CD4-positive, alpha-beta T cell treated with Interleukin-12 subunit alpha and Interleukin-12 subunit beta, for 1 hour (primary cell): ENCODE measurements at places on chromosomes 1 and 21.

DNA sequence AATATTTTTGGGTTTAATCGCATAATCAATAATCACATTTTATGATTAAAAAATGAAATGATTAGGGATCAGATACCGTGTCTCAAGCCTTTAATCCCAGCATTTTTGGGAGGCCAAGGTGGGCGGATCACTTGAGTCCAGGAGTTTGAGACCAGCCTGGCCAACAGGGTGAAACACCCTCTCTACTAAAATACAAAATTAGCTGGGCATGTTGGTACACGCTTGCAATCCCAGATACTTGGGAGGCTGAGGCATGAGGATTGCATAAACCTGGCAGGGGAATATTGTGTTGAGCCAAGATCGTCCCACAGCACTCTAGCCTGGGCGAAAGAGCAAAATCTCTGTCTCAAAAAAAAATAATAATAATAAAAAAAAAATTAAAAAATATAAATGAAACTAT is 1581.4 kb downstream of the KCNT2 start:
- DNase-seq = no peak

DNA sequence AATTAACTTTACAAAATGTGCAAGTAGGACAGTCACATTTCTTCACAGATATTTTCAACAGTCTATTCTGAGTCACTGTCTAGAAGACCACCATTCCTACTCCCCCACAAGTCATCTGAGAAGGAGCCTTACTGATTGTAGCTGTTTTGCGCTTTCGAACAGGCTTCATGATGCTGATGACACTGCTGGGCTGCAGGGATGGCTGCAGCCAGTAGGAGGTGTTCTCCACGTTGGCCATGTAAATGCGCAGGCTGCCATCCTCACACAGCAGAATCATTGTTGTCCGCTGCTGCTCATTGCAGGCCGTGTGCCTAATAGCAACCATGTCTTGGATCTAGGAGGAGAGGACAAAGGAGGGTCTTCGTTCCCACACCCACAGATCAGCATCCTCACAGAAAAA is 56.9 kb downstream of the UBR4 start:
- no peak for DNase-seq

- no peak for DNase-seq
Observed at GRCh38 chr1:236020359-236021219, 44.3 kb downstream of the NID1 start.

GRCh38 chr1:236173174-236173767 is 30.9 kb downstream of the GPR137B start:
- DNase-seq = no peak

GRCh38 chr1:26994020-26994786 is 711 bp downstream of the TRNP1 start:
- peak; percentile 24 for DNase-seq

DNA sequence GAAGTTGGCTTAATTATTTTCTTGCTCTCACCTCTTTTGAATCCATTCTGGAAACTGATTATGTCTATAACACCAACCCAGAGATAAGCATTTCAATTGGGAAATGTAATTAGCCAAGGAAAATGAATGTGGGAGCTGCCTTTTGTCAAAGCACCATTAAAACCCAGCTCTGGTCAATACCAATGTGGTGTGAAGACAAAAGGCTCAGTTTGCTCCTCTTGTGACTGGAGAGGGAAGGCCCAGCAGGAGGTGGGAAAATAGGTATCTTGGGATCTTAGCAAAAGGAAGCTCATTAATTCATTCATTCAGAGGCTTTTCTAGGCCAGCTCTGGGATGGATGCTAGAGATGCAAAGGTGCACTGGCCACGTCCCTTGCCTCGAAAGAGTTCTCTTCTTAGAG is 75.0 kb upstream of the SELENON start:
- DNase-seq = no peak

- no peak for DNase-seq
Observed at GRCh38 chr1:181386340-181386739, 97.0 kb upstream of the CACNA1E start.

- DNase-seq = no peak
Observed at GRCh38 chr21:13937236-13937635, 273.5 kb downstream of the LIPI start.

DNA sequence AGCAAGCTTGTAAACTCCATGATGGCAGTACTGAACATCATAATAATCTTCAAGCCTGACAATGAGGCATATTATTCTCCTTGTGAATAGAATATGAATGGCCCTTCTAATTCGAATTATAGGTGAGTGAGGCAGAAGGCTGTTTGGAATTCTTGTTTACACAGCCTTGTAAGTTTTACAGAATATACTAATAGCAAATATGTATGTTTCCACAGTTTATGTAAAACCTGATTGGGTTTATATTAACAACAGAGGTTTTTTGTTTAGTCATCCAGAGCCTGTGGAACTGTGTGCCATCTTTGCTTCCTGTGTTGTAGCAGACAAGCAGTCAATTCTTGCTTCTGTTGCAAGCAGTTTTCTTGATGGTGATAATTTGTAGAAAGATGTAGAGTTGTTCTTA is 8.0 kb downstream of the OSBPL9 start:
- DNase-seq = no peak

GRCh38 chr1:67209521-67209920 is 43.3 kb downstream of the IL23R start:
- no peak for DNase-seq

- no peak for DNase-seq
Observed at GRCh38 chr21:29585462-29585861, 286.7 kb downstream of the BACH1 start.

DNA sequence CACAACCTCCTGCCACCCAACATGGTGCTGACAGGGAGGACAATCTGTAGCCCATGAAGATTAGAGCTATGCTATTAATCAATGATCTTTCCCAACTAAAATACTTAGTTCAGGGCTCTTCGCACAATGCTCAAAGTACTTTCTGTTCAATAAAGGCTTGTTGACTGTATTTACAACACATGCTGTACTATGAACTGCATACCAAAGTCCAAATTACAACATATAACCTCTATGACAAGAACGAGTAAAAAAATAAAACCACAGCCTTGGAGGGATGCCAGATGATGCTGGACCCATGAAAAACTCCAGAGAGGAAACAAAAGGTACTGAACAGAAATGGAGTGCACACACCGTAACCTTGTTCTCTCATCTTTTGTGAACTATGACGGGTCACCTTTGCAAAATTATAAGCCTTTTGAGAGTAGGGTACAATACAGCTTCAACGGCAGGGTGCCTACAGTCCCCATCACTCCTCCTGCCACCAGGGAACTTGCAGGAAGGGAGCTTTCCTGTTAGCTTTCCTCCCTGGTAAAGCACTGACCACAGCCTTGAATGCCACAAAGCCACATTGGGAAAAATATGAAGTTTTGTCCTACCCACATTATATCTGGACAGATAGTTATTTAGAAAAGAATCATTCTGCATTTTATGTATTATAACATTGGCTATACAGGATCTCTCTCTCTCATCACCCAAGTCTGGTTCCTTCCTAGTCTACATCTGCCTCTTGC is 175.6 kb downstream of the NRIP1 start:
- no peak for DNase-seq

DNA sequence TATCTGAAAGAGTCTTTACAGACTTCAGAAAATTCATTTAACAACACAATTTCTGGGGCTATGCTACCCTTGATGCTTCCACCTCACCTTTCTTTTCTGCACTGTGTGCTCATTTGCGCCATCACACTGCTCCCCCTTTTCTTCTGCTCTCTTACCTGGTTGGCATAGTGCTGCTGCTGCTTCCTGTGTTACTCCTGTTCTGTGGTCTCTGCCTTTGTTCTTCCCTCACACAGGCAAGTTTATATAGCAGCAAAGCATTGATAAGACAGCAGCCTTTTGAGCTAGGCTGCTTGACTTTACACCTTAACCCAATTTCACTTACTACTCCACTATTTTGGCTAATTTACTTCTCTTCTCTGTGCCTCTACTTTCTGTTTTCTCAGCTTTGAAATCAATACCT is 18.3 kb downstream of the SGIP1 start:
- no peak for DNase-seq

DNA sequence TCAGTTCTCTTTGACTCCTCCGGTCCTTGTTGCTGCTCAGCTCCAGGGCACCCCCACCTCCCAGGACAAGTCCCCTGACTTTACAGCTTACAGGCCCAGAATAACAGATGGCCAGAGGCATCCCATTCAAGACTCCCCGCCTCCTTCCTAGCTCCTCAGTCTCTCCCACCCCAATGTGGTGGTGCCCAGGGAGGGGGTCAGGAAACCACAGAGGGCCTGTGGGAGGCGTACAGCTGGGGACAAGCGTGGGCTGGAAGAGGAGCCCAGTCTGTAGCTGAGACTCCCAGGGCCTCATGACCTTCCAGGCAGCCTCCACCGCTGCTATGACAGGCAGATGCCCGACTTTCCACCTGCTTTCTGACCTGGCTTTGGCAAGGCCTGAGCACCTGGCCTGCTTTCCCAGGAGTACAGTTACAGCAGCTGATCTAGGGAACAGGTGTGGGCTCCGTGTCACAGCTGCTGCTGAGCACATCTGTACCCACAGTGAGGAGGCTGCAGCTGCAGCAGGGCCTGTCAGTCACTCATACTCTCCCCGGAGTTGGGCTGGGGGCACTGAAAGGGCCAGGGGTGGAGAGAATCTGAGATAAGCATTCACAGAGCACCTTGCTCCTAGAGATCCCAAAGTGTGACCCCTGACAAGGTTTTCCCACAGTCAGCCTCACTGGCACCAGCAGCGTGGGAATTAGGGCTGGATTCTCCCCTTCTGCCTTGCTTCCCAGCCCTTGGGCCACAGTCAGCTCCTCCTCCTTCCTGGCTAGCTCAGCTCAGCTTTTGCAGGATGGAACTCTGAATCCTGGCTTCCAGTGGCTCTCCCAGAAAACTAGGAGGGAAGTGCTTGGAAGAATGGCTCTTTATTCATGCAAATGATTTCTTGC is 7.1 kb upstream of the NAV1 start:
- no peak for DNase-seq

- no peak for DNase-seq
Observed at GRCh38 chr1:13892671-13893325, 192.8 kb downstream of the PRDM2 start.

DNA sequence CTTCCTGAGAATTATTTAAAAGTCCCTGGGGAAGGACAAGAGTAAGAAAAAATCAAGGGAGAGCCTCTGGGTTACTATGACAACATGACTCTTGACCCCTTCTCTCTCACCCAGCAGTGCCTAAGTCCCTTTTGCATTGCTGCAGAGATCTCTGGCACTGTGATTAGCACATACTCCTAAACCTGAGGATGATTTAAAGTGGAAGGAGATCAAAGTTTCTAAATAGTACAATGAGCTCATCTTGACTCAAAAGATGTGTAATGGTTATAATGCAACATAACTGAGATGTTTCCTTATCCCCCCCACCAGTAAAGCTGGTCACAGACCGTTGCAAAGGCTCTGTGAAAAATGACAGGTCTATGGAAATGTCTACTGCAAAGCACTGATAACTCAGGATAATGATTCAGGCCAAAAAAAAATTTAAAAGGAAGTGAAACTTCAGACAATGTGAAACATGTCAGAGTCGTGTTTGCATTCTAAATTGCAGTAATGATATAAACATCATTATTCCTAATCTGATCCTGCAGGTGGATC is 519.2 kb downstream of the KIF26B start:
- DNase-seq = no peak

DNA sequence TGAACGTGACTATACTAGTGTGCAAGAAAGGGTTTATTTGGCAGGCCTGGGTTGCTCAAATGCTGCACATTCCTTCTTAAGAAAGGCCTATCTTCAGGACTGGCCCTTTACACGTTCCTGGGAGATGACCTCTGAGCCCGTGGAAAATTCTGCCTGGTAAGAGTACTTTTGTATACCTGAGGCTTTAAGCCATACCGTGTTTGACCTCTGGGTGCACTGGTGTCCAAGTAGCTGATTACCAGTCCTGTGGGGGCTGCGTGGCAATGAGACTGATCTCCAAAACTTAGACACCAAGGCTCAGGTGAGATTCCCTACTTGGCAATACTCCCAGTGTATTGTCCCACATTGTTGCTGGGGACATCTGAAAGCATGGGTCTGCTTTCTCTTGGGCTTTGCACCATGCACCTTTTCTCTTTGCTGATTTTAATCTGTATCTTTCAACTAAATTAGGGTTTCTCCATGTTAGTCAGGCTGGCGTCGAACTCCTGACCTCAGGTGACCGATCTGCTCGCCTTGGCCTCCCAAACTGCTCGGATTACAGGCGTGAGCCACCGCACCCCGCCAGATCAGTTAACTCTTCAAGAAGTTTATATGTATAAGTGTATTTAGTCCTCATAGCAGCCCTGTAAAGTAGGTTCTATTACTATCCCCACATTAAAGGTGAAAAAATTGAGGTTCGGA is 44.5 kb downstream of the TRIM33 start:
- DNase-seq = no peak

GRCh38 chr1:158118713-158119402 is 61.8 kb upstream of the CD1D start:
- no peak for DNase-seq

DNA sequence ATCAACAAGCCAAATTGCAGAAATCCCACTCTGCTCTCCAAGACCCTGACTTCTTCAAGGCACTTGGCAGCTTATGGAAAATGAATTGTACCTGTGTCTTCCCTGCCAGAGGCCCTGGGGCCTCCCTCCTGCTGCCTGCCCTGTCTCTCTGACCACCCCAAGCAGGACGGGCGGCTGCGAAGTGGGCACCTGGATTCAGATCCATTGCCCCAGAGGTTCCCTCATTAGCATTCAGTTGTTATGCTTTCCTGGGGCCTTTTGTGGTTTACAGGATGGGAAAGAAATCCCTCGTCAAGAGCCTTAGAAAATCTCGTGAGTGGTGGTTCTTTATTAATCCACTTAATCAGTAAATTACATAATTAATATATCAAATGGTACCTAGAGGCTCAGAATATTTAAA is 179.3 kb downstream of the TNR start:
- no peak for DNase-seq

GRCh38 chr1:78047106-78047505 is 1.3 kb downstream of the GIPC2 start:
- DNase-seq = no peak

GRCh38 chr1:106907795-106908194 is 148.7 kb upstream of the PRMT6 start:
- DNase-seq = no peak

- DNase-seq = no peak
Observed at GRCh38 chr21:40173816-40174215, 306.6 kb downstream of the PCP4 start.

DNA sequence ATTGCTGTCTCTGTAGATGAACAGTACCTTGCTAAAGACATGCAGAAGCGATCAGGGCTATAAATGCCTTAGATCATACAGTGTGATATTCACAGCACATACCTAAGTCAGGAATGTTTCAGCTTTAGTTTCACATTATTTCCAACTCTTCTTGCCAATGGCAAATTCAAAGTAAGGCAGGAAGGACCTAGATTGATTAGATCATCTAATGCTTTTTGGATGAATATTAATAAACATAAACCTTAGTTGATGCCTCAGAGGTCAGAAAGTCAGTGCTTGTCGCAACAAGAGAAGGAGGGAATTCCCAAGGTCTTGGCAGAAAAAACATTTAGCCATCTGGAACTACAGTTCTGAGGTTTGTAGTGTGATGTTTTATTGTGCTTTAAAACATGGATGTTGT is 122.3 kb downstream of the TNFSF18 start:
- DNase-seq = no peak

- DNase-seq = no peak
Observed at GRCh38 chr1:113552244-113552643, 161.9 kb downstream of the MAGI3 start.
